ENCODE measurements at places on chromosomes 4 and X.

- DNase-seq: no peak
These were observed 42.4 kb upstream of the MYOZ2 start for GRCh38 chr4:119093042-119093827.

DNA sequence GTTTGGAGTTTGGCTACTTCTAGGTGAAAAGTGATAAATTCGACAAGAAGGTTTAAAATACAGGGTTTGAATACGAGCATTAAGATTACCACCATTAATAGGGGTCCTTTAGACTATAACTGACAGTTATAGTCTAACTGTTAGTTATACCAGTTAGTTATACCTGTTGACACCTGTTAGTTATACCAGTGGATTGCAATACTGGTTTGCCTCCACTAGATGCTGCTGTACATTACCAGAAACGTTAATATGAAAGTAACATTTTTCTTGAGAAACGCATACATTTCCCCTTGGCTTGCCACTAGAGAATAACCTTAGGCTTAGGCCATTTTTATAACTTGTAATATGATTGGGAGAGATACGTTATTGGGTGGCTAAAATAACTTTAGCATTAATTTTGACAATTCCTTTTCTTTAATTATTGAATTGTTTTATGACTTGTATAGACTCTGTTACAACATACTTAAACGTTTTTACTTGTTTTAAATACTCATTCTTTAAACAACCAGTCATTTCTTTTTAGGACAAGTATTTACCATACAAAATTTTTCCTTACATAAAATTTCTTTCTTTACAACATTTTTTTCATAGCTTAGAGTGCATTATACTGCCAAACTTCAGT lies 911.2 kb downstream of the FSTL5 start:
- DNase-seq: no peak

DNA sequence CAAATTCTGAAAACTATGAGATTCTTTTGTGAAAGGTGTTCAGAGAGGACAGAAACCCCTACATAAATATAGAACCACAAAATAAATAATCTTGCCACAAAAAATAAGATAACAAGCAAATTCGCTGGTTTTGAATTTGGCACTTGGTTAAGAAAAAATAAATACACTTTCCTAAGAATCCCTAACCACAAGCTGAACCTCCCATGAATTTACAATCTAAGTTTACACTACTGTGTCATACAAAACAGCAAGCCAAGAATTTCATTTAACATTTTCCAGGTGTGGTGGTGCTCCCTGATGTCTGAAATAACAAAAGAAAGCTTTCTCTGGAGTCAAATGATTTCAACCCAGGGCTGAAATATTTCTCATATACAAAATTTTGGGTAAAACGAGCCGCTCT lies 121.0 kb downstream of the KCNIP4 start:
- DNase-seq: no peak

GRCh38 chrX:47218920-47219815 lies 687 bp downstream of the CDK16 start:
- no peak for DNase-seq

- no peak for DNase-seq
These were observed 17.0 kb downstream of the ADGRA3 start for GRCh38 chr4:22498866-22499265.

DNA sequence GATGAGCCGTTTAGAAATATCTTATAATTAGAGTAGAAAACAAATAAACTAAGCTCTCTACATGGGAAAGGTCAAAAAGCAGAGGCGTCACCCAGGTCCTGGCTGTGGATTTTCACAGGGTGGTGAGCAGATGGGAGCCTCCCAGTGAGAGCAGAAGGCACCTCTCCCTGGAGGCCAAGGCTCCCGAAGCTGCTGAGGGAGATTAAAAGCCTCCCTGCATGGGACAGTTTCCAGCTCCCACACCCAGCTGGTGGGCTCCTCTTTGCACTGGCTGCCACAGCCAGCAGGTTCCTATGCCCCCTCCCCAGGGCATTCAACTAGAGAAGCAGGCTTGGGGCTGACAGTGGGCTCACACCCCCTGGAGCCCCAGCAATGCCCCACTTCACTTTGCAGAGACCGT lies 55.2 kb upstream of the TBC1D9 start:
- no peak for DNase-seq
